ENCODE measurements at places on chromosomes 2 and 18.

DNA sequence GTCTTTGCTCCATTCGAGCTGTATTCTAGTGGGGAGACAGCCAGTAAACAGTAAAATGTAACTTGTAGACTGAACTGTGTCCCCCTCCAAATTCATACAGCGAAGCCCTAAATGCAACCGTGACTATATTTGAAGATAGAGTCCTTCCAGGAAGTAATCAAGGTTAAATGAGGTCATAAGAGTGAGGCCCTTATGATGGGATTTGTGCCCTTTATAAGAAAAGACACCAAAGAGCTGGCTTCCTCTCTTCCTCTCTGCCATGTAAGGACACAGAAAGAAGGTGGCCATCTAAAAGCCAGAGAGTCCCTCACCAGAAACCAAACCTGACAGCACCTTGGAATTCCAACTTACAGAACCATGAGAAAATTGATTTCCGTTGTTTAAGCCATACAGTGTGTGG, 31.4 kb downstream of the GPR75 start:
- DNase-seq = no peak

- DNase-seq = no peak
Measured at GRCh38 chr18:69978732-69979715, 31.4 kb upstream of the CD226 start.

DNA sequence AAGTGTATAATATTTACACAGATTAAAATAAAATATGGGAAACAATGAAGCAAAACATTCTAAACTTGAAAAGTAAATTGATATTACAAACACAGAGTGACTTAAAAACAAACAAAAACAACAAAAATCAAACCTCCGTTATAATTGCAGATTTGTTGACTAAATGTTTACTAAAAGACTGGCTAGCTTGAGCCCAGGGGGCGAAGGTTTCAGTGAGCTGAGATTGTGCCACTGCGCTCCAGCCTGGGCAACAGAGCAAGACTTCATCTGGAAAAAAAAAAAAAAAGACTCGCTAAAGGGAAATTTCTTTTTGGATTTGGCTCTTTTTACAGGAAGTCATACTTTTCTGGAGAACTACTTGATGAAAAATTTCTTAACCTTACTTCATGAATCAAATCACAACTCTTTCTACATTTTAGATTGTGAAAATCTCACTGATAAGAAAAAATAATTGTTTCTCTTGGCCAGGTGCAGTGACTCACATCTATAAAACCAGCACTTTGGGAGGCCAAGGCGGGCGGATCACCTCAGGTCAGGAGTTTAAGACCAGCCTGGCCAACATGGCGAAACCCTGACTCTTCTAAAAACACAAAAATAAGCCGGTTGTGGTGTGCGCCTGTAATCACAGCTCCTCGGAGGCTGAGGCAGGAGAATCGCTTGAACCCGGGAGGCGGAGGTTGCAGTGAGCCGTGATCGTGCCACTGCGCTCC, 9.7 kb downstream of the TFPI start:
- DNase-seq = no peak

- no peak for DNase-seq
Measured at GRCh38 chr2:174248998-174249592, 763 bp upstream of the OLA1 start.

- no peak for DNase-seq
Measured at GRCh38 chr2:5818961-5819600, 126.9 kb downstream of the SOX11 start.

GRCh38 chr2:39871291-39871761, 92.3 kb upstream of the THUMPD2 start:
- DNase-seq = no peak

GRCh38 chr18:10310626-10311025, 143.8 kb upstream of the APCDD1 start:
- no peak for DNase-seq

GRCh38 chr2:229265727-229266126, 5.4 kb downstream of the PID1 start:
- DNase-seq = no peak

- DNase-seq = no peak
Measured at GRCh38 chr2:240291337-240292034, 144.0 kb upstream of the GPC1 start.

GRCh38 chr2:67564626-67565025, 167.5 kb downstream of the ETAA1 start:
- DNase-seq = no peak
